NCI-H82 (cell line): ENCODE measurements at places on chromosomes 2 and 18.

DNA sequence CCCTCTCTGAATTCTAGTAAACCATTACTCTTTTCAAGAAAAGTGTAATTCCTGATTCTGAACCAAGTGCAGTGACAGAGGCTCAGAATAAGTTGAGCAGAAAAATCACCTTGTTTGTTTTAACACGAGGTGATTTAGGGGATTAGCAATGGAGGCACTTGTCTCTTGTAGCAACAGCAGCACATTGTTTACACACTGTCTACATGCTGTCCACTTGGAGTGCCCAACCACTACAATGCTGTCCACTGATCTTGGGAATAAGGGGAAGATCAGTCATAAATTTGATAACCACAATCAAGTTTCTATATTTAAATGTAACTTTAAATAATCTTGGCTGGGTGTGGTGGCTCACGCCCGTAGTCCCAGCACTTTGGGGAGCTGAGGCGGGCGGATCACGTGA, 13.9 kb upstream of the RMND5A start:
- peak; percentile 37 for DNase-seq

DNA sequence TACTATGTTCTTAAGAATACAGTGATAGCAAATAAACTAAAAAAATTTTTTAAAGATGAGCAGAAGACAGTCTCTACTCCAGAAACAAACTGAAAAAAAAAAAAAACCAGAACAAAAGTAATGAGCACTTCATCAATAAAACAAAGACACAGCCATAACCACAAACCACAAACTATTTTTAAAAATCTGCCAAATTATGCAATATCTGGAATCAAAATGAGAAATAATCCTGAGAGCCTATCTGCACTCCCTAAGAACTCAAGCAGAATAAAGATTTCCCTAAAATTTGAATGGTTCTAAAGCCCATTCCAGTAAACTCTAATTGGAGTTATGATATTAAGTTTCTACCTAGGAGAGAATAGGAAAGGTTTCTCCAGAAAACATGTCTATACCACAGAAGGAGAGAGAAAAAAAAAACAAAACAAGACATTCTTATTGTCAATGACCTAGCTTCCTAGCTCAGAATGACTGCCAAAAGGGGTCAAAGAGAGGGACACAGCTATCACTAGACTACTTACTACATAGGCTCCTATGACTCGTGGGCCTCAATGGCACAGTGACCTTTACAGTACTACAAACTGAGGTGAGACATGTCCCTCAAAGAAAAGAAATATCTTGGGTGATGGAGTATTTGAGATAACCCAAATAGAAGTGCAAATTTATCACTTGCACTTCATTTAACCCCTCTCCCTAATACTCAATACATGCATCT, 262.8 kb downstream of the ZEB2 start:
- no peak for DNase-seq

DNA sequence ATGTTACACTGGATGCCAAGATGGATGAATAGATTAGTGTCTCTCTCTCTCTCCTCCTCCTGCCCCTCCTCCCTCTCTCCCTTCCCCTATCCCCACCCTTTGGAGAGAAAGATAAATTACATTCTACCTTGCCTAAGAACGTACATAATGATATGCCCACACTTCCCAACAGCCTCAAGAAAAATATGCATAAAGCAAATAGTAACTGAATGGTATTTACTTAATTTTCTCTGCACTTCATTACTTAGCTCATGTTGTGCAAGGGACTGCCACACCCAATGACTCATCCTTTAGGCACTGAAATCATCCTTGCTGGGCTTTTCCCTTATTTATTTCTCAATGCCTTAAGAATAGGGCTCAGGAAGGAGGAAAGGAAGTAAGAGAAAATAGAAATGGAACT, 137.3 kb upstream of the PID1 start:
- no peak for DNase-seq

DNA sequence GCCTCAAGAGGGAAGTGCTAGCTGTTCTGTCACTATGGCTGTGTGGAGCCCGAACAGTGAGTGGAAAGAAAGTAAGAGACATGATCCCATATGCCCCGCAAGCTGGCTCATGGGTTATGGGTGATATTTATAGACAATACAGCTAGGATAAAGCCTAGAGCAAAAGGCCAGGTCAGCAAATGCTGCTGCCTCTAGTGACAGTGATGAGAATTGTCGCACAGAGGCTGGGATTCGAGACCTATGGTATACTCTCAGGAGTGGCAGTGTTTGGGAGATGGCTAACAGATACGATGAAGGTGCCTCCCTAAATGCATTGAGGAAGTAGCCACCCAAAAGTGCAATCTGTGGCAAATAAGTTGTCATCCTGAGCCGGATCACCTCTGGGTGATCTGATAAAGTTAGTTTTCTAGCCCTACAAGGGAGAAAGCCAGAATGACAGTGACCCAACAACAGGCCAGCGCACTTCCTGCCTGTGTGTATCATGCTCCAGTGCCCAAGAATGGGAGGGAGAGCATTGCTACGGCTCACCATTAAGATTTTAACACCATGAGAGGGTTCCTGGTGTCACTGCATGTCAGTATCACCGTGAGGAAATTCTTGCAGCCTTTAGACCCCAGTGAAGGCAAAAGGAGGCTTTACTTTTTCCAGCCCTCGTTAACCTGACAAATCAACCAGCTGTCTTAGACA, 92.2 kb upstream of the TGFA start:
- peak; percentile 70 for DNase-seq

- DNase-seq: no peak
Measured at GRCh38 chr2:96940001-96940615, 46.3 kb downstream of the FAM178B start.

DNA sequence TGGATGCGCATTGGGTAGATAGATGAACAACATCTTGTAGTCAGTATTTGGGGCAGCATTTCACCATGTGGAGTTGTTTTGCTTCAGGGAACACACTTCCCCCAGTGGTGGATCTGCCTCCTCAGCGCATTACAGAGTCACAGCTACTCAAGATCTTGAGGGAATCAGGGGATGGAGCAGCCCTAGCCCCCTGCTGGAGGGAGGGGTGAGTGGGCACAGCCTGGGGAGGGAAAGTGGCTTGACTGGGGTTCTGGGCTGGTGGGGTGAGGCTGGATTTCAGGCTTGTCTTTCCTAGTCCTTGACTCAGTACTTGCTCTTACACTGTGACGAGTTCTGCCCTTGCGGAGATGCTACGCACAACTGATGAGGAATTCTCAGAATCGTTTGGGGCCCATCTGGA, 271.0 kb upstream of the HS6ST1 start:
- DNase-seq: peak; percentile 7

GRCh38 chr2:98039085-98039756, 43.5 kb upstream of the TMEM131 start:
- DNase-seq: no peak

GRCh38 chr2:230129343-230129742, 60.6 kb upstream of the SLC16A14 start:
- no peak for DNase-seq

GRCh38 chr2:86038291-86039081, 67.2 kb downstream of the POLR1A start:
- no peak for DNase-seq

- DNase-seq: no peak
Measured at GRCh38 chr2:238653431-238654109, 194.3 kb upstream of the TWIST2 start.

DNA sequence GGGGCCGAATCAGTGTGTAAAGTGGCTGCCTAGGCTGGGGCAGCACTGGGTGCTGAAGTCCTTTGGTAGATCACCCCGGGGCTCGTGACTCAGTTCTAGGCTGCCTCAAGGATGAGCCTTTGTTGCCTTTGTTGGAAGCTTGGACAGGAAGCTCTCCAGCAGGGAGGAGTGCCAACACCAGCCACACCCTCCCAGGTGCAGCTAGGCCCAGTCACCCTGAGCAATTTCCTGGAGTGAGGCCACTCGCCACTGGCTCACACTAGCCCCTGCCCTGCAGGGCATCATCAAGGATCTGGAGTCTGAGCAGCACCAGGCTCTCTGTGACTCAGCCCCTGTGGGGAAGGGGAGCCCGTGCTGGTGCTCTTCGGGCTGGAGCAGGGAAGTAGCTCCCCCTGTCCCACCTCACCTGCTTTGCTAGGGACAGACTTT, 6.7 kb upstream of the SDC1 start:
- no peak for DNase-seq

- DNase-seq: peak; percentile 33
Measured at GRCh38 chr2:74739733-74740241, 85.7 kb downstream of the SEMA4F start.

DNA sequence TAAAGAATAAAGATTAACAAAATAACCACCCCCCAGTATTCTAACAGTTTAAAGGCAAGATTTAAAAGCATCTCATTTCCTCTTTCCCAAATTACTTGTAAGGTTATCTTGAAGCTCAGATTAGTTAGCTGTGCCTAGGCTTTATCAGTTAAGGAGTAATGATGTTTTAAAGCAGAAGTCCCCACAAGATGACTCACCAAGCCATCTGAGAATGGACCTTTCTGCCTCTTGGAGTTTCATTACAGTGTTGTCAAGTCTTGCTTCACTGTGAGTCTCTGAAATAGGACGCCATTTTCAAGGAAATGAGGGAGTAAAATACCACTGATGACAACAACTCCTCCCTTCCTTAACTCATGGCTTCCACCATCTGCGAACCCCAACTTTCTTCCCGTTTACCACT, 35.9 kb downstream of the ZNF385B start:
- DNase-seq: peak; percentile 50

DNA sequence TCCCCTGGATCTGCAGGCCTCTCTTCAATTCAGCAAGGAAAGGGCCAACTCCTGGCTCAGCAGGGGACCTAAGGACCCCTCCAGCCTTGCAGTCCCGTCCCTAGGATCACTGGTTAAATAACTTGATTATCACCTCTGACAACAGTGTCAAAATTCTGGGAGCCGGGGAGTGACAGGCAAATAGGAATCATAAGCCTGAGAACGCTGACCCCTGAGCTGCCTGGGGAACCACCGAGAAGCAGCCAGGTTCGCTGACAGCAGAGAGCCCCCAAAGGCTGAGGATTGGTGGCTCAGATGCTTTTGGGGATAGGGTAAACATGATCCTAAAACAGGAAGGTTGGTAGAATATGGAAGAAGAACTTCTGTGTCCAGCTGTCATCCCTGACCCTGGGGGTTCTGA, 17.5 kb upstream of the TNS1 start:
- no peak for DNase-seq

DNA sequence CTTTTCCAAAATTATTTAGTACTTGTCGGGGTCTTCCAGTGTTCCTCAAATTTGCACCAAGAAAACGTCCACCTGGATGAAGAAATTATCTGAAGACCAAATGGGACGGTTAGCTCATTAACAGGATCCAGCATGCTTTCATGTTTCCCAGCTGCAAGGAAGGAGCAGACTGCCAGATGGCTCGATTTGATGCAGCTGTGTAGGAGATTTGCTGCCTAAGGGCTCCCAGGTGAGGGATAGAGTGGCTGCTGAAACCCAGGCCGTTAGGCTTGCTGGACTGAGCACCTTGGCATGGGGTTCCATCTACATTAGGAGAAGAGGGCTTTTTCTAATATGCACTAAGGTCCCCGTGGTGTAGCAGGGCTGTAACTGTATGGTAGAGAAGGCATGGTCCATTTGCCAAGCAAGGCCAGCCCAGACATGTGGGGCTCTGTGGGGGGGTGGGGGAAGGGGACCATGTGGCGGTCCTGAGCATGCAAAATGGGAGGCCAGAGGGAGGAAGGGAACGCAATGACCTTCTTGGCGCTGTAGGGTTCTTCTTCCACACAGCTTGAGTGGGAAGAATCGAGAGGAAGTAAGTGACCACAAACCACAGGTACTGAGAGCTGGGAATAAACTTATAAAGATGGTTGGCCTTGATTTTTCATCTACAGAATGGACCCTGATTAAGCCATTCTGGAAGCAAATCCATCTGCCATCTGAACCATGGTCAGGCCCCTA, 144.0 kb downstream of the TMEM163 start:
- DNase-seq: peak; percentile 83

- peak; percentile 77 for DNase-seq
Measured at GRCh38 chr2:27049422-27050280, 1.8 kb upstream of the AGBL5 start.

DNA sequence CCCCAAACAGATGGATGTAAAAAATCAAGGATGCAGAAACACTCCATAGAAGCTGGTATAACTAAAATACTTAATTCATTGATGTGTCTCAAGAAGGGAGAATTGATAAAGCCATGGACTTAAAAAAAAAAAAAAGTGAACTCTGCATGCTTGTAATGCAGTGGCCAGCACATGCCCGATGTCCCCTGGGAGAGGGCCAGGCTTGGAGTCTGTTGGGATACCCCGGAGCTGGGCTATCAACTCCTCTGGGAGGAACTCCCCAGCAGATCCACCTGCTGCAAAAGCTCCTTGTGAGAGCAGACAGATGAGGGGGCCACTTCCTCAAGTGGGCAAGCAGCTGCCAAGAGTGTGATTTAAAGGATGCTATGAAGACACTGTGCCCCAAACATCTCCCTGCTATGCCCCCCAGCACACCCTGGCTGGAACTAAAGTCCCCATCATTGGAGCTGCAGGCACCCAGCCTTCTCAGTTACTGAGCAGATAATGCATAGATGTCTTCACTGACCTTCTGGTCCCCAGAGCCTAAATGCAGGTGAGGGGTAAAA, 311.5 kb upstream of the ID2 start:
- DNase-seq: no peak

DNA sequence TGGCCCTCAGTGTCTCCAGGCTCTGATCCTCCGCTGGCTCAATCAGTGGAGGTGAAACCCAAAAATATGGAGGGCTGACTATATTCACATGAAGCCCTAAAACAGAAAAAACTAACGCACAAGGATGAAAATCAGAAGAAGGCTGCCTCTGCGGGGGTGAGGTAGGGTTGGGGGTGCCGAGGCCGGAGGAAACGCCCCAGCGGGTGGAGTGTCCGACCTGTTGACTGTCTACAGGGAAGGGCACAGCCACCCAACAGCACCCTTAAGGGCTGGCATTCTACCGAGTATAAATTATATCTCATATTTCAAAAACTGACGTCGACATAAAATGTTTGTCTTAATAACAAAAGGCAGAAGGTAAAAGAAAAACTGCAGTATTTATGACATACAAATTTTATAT, 223.5 kb downstream of the HDAC4 start:
- DNase-seq: no peak

- DNase-seq: peak; percentile 56
Measured at GRCh38 chr2:149799013-149799705, 211.6 kb upstream of the MMADHC start.

- DNase-seq: peak; percentile 88
Measured at GRCh38 chr2:209960676-209961630, 41.5 kb upstream of the RPE start.

DNA sequence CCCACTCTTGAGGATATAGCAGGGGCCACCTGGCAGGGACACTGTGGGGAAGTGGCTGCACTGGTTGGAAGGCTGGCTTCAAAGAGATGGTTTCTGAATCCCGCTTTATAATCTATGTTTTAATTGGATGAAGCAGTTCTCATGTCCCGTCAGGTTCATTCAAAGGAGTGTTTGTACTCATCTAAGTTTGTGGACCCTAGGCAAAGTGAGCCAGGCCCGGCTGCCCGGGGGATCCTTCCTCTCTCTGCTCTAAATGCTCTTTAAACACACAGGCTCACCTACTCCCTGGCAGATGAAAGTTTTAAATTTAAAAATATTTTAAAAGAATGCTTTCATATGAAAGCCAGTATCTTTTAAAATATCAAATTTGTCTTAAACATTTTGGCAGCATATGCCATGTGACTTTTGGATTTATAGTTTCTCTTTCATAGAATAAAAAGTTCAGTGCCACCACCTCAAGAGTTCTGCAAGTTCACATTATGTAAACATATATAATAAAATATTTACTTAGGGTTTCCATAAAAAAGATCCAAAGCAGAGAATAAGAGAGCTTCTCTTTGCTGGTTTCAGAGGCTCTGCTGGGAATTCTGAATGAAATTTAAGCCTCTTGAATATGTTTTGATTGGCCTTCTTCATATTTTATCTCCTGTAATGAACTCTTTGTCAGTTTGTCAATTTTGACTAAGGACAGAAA, 143.5 kb upstream of the ALPP start:
- peak; percentile 71 for DNase-seq
